Activated effector memory CD4-positive, alpha-beta T cell treated with anti-CD3 and anti-CD28 coated beads, Interleukin-2, amount 50 U/mL, for 16 hours (primary cell): ENCODE measurements at places on chromosomes 7 and 10.

GRCh38 chr7:116342125-116342524 lies 131.8 kb downstream of the TES start:
- no peak for DNase-seq

DNA sequence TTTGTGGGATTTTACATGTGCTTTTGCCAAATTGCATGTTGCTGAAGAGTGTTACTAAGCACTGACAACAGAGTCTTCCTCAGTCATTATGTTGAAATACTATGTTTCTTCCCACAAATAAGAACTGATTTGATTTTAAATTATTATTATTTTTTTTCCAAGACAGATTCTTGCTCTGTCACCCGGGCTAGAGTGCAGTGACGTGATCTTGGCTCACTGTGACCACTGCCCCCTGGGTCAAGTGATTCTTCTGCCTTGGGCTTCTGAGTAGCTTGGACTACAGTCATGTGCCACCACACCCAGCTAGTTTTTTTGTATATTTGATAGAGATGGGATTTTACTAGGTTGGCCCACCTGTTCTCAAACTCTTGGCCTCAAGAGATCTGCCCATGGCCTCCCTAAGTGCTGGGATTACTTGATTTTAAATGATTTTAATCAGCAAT lies 42.3 kb downstream of the MINPP1 start:
- DNase-seq: no peak

GRCh38 chr7:47669178-47669891 lies 87.4 kb upstream of the TNS3 start:
- DNase-seq: no peak

GRCh38 chr7:47390914-47391313 lies 191.0 kb downstream of the TNS3 start:
- peak; percentile 31 for DNase-seq

DNA sequence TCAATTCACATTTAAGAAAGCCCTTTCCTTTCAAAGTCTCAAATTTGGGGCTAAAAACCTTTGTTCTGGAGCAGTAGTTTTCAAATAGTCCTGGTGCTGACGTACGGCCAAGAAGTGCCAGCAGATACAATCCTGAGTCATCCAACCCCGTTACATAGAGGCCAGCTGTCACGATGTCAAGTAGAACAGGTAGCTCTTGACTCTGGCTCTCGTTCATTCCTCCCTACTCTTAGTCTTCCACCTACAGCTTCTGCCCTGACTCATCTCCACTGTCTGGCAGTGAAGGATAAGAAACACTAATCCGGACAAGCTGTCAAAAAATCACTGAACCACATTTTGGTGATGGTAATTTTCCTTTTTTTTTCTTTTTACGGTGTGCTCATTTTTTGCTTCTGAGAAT lies 132.4 kb upstream of the PTN start:
- no peak for DNase-seq

DNA sequence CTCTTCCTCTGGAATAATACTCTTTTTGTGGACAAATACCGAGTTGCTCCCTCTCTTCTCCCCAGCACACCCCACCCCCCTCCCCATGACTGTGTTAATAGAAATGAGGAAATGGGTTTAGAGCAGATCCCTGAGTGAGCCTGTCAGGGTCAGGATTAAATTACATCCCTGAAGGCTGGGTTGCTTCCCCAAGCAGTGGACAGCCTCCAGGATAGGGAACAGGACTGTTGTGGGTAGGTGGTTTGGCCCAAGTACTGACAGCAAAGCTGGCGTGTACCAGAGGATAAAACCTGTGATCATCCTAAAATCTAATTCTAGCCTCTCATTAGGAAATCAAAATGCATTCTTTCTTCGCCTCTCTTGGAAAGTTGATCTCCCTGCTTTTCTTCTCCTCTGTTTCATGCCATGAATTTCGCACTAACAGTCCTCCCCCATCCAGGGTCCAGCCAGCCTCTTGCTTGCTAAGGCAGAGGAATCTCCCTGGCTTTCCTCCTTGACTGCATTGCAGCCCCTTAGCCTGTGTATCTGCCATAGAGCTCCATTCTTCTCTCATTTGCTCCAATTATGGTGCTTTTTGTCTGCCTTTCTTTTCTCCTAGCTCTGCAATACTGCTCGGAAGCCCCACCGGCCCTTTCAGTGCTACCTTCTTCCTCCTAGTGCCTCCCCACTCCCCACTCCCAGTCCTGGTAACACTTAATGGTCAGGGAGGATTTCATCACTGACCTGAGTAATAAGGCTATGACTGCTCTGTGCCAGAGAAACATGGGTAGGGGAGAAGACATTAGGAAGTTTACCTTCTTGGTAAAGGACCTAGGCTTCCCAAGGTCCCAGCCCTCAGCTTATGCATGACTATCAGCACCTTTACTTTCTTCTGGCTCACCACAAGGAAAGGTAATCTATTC lies 8.4 kb downstream of the LRRC4 start:
- no peak for DNase-seq

DNA sequence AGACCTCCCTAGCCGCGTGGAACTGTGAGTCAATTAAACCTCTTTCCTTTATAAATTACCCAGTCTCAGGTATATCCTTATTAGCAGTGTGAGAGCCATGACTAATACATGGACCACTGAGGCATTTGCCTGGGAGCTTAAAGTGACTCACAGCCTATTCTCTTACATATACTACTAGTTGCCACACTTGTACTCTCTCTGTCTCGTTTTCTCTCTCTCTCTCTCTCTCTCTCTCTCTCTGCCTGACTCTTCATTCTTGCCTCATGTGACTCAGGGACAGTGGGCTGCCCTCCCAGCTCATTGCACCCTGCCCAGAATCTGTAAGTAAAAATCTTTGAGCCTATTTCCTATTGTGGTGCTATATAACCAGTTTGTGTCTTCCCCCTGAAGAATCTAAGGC lies 238.5 kb upstream of the MAGI2 start:
- no peak for DNase-seq

GRCh38 chr10:12372846-12373245 lies 23.5 kb downstream of the CAMK1D start:
- peak; percentile 16 for DNase-seq
